GM20000 (cell line): ENCODE measurements at places on chromosomes 3 and 15.

- no peak for DNase-seq
These were observed 3.3 kb downstream of the PIK3CA start for GRCh38 chr3:179151474-179151873.

- DNase-seq: no peak
These were observed 367.2 kb upstream of the AGTR1 start for GRCh38 chr3:148330542-148330941.

GRCh38 chr15:73081321-73081958, 29.2 kb downstream of the NEO1 start:
- DNase-seq: peak; percentile 10

DNA sequence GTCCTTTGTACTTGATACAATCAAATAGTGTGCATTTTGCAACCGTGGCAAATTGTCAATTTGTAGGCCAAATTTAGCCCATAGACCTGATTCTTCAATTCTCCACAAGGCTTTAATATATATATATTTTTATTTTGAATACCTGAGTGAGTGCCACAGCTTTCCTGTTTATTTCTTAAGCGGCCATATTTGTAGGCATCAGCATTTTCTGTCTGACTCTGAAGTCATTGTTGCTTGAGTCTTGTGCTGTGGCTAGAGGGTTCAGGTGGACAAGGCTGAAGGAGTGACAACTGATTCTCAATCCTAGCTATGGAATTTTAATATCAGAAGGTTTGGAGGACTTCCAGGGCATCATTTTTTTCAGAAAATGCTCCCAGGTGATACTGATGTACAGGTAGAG, 75.6 kb upstream of the NAALADL2 start:
- no peak for DNase-seq

DNA sequence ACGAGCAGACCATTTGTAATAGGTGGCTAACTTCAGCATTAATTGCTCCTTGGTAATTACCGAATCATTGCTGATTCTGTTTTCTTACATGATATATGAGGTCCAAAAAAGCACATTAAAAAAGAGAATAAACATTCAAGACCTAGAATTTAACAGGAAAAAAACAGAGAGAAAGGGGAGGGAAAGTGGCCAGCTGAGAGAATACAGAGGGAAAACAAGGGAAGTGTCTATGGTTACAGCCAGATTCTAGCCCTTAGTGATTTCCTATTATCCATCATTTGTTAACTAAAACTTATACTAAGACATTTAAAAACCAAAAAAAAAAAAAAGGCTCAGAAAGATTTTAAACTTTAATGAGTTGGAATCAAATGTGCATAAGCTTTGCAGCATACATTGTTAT, 168.7 kb downstream of the LRTM1 start:
- no peak for DNase-seq
